ENCODE measurements at places on chromosomes 4 and X.

GRCh38 chr4:17494258-17495190 lies 17.4 kb downstream of the QDPR start:
- peak; percentile 15 for DNase-seq

DNA sequence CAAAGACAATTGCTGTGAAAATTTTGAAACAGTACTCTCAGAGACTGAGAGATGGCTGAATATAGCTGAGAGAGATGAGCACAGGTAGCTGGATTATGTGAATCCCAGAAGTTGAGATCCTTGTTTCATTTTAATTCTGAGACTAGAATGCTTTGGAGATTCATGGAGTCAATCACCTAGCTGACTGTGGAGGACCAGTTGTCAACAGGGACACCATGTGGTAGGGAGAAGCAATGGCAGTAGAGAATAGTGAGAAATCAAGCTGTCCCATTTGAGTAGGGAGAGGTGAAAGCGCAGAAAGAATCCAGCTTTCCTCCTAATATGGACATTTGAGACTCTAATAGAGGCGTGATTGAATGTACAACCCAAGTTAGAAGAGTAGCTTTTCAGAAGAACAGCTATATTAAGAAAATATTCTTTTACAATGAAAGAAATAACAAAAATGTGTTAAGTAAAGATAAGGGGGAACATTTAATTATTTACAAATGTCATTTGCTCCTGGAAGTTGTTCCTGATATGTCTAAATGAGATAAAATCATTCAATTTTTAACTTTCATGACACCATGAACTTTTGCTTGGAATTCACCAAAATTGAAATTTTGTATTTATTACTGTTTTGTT lies 30.3 kb upstream of the GLRB start:
- DNase-seq = no peak

- DNase-seq = no peak
Measured at GRCh38 chrX:37677765-37678164, 7.8 kb upstream of the XK start.

- DNase-seq = no peak
Measured at GRCh38 chr4:141658309-141658708, 21.9 kb downstream of the IL15 start.

DNA sequence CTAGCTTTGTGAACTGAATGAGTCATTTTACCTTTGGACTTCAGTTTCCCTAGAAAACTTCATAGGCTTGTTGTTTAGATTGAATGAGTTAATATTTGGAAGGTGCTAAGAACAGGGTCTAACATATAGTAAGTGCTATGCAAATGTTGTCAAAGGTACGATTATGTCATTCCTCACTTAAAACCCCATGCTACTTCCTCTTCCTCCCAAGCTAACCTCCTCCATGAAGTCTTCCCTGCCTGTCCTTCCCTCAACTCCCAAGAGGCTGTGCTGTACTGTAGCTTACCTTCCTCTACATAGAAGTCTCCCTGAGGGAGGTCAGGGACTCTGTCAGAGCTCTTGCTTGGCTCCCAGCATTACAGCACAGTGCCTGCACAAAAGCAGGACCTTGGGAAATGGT lies 103.4 kb upstream of the PJA1 start:
- DNase-seq = no peak

- no peak for DNase-seq
Measured at GRCh38 chr4:117770269-117771102, 263.8 kb upstream of the NDST3 start.

- no peak for DNase-seq
Measured at GRCh38 chr4:185708348-185708747, 103.6 kb downstream of the SORBS2 start.

All from occipital lobe (tissue), 3 donors.